T-helper 2 cell treated with Interferon-gamma antibody and Interleukin-4, amounts not matched to agents 5 μg/mL and 100 μg/mL, for 36 hours (primary cell): ENCODE measurements at places on chromosomes 2 and 18.
A peak's percentile ranks its signal among the peaks of the same experiment; 100 is the strongest.

DNA sequence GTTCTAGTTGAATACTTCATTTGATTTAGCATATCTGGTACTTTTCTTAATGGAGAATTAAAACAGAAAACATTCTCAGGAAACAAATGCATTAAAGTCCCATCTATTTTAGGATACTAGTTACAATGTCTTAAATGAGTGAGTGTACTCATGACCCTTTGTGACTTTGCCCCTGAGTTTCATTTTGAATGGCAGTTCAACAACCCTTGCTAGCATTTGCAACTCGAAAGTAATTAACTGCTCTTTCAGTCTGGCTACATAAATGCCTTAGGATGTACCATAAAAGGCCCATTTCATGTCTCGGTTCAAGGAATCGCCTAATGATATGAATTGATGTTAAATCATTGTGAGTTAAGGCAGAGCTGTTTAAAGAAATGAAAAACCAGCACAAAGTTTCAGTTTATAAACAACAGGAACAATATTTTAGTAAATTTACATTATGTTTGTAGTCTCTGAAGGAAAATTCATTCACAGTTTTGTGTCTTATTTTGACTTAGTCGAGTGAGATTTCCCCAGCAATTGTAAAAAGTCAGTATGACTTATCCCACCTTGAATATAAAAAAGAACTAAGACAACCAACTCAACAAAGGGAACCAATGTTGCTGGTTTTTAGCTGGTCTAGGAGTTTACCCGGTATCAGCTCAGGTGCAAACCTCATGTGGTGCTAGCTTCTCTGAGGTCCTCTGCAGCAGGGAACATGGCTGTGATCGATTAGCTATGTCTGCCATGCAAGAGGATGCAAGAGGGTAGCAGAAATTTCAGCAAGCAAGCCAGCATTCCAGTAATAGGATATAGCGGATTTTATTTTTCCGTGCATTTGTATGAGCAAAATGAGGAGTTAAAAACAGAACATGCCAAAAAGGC lies 386.2 kb downstream of the PTPRM start:
- peak overlapping the region; percentile 47 for H3K27ac ChIP-seq
- no peaks in the 10 kb centered on the region for H3K36me3 ChIP-seq

- H3K27ac ChIP-seq, result peak within 1 kb of the TSS; percentile 100
- H3K36me3 ChIP-seq, result peaks cover 40% of the 10 kb centered on the region
- peak; percentile 86 for DNase-seq
- H3K4me1 ChIP-seq, result peaks cover 44% of the 10 kb centered on the region
- H3K4me3 ChIP-seq, result peak within 1 kb of the TSS; percentile 85
- H3K27me3 ChIP-seq, result no peaks in the 10 kb centered on the region
Observed at GRCh38 chr2:203706403-203706802, at the start of gene CD28. CD28 (plus strand) TSS chr2:203706639; CDS start chr2:203706697, 58 bp downstream.

- H3K27ac ChIP-seq, result no peak overlapping the region
- no peak overlapping the region for H3K4me3 ChIP-seq
- no peak for DNase-seq
- H3K36me3 ChIP-seq, result no peaks in the 10 kb centered on the region
- peaks cover 3% of the 10 kb centered on the region for H3K4me1 ChIP-seq
- no peaks in the 10 kb centered on the region for H3K27me3 ChIP-seq
Observed at GRCh38 chr2:235235977-235236767, 257.7 kb upstream of the AGAP1 start.

DNA sequence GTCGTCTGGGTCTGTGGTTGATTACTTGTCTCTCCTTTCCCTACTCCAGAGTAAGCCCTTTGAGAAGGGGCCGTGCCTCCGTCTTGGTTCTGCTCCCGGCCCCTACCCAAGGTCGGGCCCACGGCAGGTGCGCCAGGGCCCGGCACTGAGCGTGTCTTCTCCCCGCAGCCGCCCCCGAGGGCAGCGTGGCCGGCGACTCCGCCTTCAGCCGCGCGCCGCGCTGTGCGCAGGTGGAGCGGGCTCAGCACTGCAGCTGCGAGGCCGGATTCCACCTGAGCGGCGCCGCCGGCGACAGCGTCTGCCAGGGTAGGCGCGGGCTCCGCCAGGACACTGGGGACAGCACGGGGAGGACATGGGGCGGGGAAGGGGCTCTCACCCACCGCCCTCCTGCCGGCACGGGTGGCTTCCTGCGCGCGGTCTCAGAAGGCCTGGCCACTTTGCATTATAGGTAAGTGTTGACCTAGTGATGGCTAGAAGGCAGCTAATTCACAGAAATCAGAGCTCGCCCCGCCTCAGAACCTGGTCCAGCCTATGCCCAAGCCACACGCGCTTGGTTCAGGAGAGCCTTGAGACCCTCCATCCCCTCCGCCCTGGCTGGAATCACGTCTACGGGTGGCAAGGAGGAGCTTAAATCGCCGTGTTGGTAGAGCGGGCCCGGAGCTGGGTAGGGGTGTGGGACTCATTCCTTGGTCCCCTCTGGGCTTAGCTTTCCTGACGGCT lies 43.5 kb downstream of the FBLN7 start:
- H3K36me3 ChIP-seq, result peaks cover 11% of the 10 kb centered on the region
- peak overlapping the region; percentile 82 for H3K4me3 ChIP-seq

GRCh38 chr18:54647176-54647575 lies 56.1 kb downstream of the DYNAP start:
- H3K4me3 ChIP-seq, result no peak overlapping the region
- no peak overlapping the region for H3K27ac ChIP-seq
- DNase-seq, result no peak
- H3K27me3 ChIP-seq, result peaks cover 11% of the 10 kb centered on the region
- H3K4me1 ChIP-seq, result no peaks in the 10 kb centered on the region

DNA sequence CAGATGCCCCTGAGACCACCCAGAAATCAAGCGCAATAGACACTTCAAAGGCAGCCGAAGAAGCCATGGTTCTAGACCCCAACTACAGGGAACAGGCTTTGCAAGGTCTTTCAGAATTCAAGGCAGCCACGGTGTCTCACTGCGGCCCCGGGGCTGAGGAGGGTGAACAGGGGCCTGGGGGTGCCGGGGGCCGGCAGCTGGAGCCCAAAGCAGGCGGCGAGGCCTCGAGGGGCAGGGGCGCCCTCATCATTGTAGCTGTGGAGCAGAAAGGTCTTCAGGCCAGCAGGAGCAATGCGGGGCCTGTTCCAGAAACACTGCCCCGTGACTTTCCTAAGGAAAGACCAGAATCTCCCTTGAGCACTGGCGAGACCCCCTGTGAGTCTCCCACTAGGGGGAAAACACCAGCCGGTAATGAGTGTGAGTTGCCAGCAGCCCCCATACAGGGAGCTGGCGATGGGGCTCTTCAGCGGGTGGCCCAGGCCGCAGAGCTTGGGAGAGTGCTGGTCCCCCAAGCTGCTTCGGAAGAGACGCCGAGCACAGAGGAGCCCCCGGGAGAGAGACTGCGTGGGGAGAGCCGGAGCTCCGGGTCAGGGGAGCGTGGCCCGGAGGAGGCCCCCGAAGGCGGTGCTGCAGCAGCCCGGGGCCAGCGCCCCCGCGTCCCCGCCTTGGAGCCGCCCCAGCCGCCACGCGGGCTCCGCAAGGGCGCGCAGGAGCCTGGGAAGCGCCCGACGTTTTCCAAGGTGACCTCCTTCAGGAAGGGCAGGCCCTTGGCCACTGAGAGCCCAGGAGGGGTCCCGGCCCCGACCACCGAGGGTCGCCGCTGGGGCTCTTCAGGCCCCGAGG lies 79.1 kb downstream of the ARHGEF4 start:
- no peaks in the 10 kb centered on the region for H3K4me1 ChIP-seq
- no peak overlapping the region for H3K27ac ChIP-seq
- no peak for DNase-seq
- no peaks in the 10 kb centered on the region for H3K36me3 ChIP-seq

GRCh38 chr2:26533661-26534060 lies 55.7 kb upstream of the OTOF start:
- no peaks in the 10 kb centered on the region for H3K36me3 ChIP-seq
- DNase-seq, result no peak
- H3K4me1 ChIP-seq, result no peaks in the 10 kb centered on the region
- no peak overlapping the region for H3K4me3 ChIP-seq
- H3K27ac ChIP-seq, result no peak overlapping the region

DNA sequence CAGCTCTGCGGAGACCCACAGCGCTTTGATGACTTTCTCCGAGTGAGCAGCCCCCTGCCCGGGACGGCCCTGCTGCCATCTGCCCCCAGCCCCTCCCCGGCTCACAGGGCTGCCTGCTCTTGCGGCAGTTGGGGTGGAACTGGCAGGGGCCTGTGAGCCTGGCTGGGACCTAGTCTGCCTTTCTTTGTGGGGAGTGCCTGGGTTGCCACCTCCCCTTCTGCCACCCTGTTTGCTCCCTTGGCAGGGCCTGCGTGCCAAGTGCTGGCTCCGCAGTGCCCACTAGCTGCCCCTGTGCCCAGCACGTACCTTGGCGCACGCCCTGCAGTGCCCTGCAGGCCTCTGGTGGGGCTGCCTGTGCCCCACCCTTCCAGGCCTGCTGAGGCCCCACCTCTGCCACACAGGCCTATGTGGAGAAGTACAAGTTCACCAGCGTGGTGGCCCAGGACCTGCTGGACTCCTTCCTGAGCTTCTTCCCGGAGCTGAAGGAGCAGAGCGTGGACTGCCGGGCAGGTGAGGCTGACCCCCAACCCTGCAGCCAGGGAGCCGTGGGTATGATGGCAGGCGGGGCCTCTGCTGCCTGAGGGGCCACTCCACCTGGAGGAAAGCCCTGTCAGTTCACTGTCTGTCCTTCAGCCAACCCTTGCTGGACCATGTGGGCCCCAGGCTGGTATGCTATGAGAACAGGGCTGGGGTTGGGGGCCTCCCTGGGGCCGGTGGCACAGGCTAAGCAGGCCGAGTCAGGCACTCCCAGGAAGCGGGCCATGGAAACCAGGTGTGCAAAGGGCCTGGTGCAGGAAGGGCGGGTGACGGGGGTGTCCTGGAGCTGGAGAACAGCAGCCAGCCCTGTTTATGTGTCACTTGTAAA lies 7.0 kb downstream of the RNPEPL1 start:
- H3K27me3 ChIP-seq, result no peaks in the 10 kb centered on the region
- no peak for DNase-seq
- no peak overlapping the region for H3K4me3 ChIP-seq
- H3K4me1 ChIP-seq, result peaks cover 21% of the 10 kb centered on the region

GRCh38 chr2:134073023-134073422 lies 180.8 kb upstream of the MGAT5 start:
- DNase-seq, result no peak
- H3K27me3 ChIP-seq, result no peaks in the 10 kb centered on the region
- H3K27ac ChIP-seq, result no peak overlapping the region

GRCh38 chr2:74819702-74820101 lies 14.2 kb upstream of the HK2 start:
- H3K36me3 ChIP-seq, result no peaks in the 10 kb centered on the region
- H3K4me1 ChIP-seq, result peaks cover 11% of the 10 kb centered on the region
- H3K27me3 ChIP-seq, result peaks cover 29% of the 10 kb centered on the region
- no peak overlapping the region for H3K27ac ChIP-seq
